ENCODE measurements at places on chromosomes 7 and 10.

DNA sequence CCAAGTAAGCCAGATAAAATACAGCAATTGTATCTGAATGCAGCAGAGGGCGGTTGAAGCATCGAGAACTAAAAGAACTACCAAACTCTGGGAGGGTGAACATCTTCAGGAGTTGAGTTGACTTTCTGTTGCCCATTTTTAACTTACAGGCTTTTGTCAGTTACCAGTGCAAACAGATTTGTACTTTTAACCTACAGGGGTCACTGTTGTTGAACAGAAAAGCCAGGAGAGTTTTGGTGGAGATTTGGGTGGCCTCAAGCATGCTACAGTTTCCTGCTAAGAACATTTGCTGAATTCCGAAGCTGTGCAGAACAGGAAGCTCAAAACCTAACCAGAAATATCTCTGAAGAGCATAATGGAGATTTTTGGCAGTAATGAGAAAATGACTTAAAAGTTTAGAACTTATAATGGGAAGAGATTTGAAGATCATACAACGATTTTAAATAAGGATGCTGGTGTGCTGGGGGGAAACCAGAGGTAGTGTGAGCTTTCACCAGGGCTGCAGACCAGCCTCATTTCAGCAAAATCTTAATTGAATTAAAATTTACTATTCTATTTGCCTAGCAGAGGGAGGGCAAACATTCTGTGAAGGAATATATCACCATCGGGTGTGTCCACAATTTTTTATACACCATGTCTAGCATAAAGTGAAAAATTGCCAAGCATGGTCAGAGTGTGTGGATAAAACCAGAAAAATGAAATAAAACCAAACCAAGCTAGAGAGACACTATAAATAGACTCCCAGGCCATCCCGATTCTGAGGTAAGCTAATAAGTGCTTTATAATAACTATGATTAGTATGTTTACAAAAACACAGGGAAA, 208.6 kb upstream of the CCDC6 start:
- DNase-seq: peak; percentile 2

- DNase-seq: no peak
These were observed 91.6 kb downstream of the CXCL12 start for GRCh38 chr10:44293306-44293778.

DNA sequence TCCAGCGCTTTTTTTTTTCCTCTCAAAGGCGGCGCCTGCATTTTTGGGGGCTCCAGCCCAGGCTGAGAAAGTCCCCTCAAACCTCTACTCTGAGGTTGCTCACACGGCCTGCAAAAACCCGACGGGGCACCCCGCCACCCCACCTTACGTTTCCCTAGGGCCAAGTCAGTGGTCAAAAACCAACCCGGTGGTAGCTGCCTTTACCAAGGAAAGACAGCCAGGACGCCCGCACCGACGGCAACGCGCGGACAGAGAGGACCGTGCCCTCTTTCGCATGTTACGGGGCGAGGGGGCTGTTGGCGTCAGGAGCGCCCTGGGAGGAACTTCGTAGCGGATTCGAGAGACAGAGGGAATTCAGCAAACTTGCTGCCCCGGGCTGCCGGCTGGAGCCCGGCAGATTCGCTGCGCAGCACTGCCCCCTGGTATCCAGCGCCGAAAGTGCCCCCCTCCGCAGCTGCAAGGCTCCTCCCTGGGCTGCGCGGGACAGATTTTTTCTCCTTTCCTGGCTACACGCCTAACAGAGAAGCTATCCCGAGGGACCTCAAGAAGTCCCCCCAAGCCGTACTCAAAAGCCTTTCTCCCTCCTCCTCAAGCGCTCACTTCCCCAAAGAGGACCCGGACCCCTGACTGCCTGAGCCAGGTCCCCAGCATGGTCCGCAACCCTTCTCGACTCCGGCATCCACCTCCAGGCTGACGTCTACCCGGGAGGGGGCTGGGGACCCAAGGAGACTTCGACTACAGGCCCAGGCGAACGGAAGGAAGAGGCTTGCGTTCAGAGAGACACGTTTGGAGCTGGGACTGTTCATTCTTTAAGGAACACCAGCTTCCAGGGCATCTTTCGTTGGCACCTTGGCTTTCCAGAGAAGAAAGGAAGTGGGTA, 27.7 kb upstream of the VAX1 start:
- DNase-seq: no peak

DNA sequence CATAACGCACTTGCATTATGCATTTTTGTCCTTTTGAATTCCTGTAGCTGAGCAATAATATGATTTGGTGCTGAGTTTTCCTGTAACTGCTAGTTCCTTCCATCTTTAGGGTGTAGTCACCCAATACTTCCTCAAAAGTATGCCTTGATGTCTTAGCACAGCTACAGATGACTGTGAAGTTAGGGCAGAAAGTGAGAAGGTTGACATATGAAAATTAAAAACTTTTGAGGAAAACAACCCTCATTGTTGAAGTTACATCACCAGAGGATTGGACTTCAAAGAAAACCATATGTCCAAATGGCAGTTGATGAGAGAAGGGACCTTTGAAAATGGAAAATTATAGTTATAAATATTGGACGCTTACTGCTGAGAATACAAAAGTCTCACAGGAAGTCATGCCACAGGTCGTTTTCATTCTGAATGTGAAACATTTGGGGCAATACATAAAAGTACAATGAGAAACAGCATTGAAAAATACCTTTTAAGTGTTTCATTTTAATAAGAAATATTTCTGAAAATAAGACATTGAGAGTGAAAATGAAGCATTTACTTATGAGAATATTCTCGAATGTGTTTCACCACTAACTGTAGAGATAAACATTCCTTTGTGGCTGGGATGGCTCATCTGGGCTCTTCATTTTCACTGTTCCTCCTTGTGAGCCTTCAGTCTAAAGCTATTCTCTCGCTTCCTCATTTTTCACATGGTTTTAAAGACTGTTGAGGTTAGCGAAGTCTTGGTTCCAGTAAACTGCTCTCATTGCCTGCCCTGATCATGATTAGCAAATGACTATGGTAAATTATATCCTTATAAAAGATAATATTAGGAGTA, 61.4 kb upstream of the NME8 start:
- DNase-seq: no peak

GRCh38 chr7:155992538-155992937, 180.3 kb upstream of the SHH start:
- DNase-seq: no peak

DNA sequence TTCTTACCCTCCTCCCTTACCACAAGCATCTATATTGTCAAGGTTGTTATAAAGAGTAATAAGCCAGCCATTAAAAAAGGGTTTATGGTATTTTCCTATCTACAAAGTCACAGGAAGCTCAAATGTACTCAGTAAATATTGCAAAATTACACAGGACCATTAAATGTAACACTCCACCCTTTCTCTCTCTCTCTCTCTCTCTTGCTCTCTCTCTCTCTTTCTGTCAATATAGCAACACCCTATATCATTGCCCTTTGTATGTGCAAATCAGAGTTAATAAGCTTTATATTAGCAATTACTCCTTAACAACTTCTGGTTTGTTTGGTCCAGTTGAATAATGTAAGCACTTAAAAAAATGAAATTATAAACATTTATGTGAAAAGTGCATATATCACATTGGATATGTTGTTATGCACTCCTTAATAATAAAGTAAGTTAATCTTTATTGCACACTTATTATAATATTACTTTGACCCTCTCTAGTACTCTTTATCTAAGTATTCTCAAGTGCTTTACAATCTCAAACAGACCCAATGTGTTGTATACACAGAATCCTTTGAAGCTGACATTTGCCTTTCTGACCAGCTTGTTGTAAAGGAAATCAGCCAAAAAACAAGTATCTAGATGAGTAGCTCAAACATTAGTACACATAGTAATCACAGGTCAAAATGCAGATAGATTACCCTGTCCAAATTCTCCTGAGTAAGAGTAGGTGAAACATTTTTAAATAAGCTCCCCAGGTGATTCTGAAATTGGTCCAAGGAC, 93.2 kb downstream of the CFTR start:
- no peak for DNase-seq

GRCh38 chr7:101066141-101066832, 19.0 kb upstream of the TRIM56 start:
- DNase-seq: no peak

DNA sequence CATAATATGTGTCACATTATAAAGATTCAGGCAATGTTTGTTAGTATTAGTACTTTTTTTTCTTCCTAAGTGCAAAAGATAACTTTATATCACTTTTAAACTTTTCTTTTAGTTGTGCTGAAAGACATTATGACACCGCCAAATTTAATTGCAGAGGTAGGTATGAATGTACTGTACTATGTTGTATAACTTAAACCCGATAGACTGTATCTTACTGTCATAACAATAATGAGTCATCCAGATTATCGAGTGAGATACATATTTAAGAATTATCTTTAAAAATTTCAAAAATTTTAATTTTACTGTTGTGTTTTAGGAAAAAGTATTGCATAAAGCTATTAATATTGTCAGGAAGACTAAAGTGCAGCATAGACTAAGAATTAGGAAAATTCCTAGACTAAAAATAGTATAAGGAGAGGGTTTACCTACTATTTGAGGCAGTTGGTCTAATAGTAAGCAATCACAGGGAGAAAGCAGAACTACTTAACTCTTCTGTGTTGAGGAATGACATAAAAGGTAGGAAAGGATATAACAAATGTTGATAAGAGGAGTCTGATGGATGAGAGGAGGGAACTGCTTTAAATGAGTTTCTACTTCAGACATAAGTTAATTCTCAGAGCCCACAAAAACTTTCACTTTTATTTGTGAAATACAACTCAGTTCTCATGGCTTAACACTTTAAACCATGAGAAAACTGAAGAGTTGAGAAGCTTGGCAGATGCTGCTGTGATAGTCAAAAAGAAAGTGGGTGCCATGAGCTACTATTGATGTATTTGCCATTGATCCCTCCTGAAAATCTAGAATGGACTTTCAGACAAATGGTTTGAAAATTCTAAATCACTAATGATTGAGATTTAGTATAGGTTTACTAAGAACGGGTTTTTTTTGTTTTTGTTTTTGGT, 67.8 kb downstream of the PTEN start:
- no peak for DNase-seq

DNA sequence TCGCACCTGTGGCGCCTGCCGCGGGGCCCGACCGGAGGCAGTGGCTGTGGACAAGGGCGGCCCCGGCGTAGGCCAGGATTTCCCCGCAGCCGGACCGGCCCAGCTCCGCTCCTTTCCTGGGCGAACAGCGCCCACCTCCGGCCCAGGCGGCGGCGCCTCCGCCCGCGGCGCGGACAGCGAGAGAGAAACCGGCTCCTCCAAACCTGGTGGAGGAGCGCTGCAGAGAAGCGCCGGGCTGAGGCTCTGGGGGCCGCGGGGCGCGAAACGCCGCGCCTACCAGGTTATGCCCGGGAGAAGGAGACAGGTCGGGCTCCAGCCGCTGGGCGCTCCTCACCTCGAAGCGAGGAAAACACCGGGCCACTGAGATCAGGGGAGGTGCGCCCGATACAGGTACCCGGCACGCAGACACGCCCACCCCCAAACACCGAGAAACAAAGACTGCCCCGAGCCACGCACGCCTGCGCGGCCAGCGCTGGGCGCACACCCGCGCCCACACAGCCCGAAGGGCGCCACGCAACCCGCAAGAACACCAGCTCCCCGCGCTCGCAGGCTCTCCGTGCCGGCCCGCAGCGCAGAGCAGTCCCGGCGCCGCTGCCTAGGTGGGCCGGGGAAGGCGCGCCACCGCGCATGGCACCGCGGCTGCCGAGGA, 3.3 kb downstream of the GRID1 start:
- no peak for DNase-seq

DNA sequence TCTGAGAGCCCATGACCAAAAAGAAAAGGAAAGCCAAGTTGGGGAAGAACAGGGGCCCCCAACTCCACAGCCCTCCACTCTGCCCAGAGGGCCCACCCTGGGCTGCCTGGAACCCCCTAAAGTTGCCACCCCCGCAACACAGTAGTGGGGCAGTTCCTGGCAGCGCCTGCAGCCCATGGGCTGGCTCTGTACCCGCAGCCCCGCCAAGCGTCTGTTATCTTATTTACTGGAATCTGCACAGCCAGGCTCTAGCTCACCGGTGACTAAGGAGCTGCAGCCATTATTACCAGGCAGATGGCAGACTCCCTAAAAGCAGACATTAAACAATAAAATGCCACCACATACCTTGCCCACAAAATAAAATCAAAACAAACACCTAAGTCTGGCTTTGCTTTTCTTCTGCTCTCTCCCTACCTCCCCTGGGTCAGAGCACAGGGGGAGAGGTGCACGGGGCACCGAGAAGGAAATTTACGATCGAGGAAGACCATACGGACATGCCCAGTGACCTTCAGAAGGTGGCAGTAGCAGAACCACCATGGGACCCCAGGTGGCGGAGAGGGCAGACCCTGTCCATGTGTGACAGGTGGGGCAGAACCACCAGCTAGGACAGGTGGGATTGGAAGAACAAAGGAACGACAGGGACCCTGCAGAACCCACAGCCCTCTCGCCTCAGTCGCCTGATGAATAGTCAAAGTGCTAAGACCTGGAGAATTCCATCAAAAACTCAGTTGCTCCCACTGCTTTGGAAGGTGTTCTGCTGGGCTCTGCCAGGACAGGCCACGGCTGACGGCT, 66.3 kb downstream of the PRKAG2 start:
- no peak for DNase-seq

GRCh38 chr7:7221599-7222038, 39.3 kb downstream of the C1GALT1 start:
- no peak for DNase-seq

DNA sequence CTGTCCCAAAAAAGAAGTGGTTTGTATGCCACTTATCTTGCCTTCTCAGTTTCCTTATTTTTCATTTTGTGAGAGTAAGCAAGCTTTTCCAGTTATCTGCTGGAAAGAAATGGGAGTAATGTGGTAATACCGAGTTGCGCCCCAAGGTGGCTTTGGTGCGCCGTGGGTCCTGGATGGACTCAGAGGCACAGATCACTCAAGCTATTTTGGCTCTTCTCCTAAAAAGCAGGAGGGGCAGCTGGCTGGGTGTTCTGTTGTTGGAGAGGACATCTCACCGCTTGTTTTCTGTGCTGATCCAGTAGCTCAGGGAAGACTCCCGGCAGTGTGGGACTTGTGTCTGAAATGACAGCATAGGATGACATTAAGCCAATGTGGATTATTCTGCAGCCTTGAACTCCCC, 16.4 kb downstream of the PRKRIP1 start:
- peak; percentile 25 for DNase-seq

- DNase-seq: no peak
These were observed 657.8 kb downstream of the SORCS1 start for GRCh38 chr10:106506526-106507283.

GRCh38 chr10:33661580-33662336, 327.3 kb upstream of the NRP1 start:
- no peak for DNase-seq

DNA sequence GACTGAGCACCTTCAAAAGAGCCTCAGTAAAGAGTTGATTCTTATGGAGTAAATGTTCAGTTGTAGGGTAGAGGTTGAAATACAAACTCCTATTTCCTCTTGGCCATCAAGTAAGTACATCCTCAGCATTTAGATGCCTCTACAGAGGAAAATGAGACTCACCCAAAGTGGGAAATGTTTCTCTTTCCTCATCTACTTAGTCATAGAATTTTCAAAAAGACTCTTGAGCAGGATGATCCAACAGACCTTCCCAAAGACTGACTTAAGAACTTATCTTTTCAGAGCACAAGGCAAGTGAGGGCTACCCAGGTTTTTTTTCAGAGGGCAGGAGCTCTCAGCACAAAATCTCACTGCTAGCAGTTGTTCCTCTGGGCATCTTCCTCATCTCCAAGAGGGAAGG, 449.1 kb downstream of the KCNMA1 start:
- DNase-seq: no peak

- peak; percentile 69 for DNase-seq
These were observed 27.1 kb downstream of the KLF6 start for GRCh38 chr10:3757638-3758490.

GRCh38 chr7:129741743-129742213, 130.3 kb downstream of the NRF1 start:
- DNase-seq: no peak
